Stimulated activated CD4-positive, alpha-beta T cell treated with anti-CD3 and anti-CD28 coated beads, TNF-alpha, amount 100 ng/mL, for 4 hours (primary cell): ENCODE measurements at places on chromosomes 4 and X.

DNA sequence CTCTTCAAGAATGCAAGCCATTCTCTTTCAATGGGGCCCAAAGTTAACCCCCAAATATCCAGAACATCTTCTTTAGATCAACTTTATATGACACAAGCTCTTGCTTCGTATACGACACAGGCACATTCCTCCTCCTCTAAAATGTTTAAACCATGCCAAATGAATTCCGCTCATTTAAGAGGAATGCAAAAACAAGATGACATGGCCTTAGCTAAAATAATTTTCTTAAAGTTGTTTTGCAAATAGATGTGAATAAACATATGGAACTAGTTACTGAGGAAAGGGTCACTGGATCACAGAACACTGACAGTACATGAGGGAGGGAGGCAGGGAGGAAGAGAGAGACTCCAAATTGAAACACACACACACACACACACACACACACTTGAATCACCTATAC is 97.4 kb downstream of the RASL11B start:
- no peak for DNase-seq

DNA sequence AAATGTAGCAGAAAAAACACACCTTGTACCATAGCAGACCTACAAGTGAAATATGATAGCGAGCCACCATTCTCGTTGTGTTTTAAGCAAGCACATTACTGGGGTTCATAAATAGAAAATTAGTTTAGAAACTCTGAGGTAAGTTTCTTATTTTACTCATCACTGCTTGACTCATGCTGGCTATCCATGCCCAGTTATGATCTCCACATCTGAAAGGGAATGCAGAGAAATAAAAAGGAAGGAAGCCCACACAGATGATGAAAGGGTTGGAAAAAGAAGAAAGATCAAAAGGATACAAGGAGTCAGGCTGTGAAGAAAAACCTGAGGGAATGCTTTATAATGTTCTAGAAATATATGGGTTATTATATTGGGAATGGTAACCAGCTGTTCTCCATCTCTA is 54.5 kb downstream of the CAMK2D start:
- DNase-seq = no peak

DNA sequence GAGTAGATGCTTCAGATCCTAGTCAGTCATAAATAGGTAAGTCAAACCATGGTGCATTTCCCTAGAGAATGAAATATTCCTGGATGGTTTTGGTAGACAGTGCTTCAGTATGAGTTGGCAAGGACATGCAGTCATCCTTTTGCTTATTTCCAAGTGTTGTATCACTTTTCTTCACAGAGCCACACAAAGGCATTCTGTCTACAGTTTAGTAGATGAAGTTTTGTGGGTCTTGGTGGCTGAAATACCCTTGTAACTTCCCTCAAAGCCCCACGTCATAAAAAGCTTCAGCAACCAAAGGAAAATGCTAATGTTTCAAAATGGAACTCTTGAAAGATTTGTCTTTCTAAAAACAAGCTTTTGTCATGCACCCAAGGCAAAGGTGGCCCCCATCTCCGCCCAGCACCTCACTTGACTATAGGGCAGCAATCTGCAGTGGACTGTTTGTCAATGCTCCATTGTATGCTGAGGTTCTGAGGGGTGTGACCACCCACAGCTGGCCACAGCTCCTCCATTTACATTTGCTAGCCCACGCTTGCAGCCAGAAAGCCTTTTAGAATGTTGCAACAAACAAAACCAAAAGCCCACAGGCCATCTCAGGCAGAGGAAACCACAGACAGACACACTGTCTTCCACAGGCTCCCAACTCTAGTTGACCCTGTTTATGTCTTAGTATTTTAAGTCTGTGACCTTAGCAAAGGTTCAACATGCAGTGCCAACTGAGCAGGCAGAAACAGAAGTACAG is 87.1 kb upstream of the FAM9C start:
- DNase-seq = no peak

- no peak for DNase-seq
These were observed 14.5 kb downstream of the PRSS48 start for GRCh38 chr4:151291485-151291884.

DNA sequence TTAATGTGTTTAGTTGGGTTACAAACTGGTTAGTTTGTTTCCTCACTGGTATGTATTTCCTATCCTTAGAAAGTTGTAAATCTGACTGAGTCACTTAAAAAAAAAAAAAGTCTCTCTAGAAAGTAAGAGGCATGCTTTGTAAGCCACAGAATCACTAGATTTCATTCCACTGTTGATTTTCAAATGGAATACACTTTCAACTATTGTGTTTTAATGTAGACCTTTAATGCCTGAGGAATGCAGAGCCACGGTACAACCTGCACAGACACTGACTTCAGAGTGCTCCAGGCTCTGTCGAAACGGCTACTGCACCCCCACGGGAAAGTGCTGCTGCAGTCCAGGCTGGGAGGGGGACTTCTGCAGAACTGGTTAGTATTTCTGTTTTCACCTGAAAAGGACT is 88.6 kb downstream of the HHIP start:
- no peak for DNase-seq

DNA sequence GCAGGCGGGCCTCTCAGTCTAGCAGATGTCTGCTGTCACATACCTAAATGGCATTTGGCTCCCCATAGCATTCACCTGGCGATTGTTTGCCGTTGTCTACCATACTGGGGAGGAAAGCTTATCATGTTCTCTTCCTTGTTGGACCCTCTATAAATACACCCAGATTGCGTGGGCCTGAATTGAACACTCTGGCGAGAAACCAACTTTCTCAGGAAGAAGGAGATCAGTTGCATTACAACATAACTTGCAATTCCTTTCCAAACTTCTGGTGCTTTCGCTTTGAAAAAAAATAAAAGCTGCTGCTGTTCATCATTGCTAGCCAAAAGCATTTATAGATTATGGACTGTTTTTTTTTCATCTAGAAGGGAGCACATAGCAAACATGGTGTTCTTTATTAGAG is 230.0 kb upstream of the GPC4 start:
- DNase-seq = no peak

- DNase-seq = no peak
These were observed 153.7 kb downstream of the VEGFC start for GRCh38 chr4:176638992-176639391.
